ENCODE measurements at places on chromosomes 11 and 22.

DNA sequence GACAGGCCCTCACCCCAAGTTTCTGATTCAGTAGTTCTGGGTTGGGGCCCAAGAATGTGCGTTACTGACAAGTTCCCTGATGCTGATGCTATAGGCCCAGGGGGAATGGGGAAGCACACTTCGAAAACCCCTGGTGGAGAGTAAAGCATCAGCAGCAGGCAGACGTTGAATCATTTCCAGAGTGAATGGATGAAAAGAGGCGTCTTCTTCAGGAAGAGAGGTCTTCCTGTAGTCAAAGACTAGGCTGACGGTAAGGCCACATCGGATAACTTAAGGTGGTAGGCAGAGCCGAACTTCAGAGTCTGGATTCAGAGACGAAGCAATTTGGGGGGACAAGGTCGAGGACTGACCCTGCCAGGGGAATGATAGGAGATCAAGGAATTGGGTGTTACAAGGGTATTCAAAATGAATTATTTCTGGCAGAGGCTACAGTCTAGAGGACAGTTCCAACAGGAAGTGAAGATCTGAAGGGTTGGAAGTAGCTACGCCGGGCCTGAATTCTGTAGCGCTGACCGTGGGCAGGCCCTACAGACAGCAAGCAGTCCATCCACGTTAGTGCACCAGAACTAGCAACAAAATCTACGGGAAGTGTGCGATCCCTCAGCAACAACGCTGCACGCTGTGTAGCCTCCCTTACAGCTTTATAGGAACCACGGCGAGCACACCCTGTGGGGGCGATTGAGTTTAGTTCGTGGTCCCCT is 862 bp upstream of the CENATAC start:
- peak; percentile 63 for DNase-seq

GRCh38 chr11:128840137-128840536 is 27.0 kb downstream of the KCNJ1 start:
- no peak for DNase-seq

DNA sequence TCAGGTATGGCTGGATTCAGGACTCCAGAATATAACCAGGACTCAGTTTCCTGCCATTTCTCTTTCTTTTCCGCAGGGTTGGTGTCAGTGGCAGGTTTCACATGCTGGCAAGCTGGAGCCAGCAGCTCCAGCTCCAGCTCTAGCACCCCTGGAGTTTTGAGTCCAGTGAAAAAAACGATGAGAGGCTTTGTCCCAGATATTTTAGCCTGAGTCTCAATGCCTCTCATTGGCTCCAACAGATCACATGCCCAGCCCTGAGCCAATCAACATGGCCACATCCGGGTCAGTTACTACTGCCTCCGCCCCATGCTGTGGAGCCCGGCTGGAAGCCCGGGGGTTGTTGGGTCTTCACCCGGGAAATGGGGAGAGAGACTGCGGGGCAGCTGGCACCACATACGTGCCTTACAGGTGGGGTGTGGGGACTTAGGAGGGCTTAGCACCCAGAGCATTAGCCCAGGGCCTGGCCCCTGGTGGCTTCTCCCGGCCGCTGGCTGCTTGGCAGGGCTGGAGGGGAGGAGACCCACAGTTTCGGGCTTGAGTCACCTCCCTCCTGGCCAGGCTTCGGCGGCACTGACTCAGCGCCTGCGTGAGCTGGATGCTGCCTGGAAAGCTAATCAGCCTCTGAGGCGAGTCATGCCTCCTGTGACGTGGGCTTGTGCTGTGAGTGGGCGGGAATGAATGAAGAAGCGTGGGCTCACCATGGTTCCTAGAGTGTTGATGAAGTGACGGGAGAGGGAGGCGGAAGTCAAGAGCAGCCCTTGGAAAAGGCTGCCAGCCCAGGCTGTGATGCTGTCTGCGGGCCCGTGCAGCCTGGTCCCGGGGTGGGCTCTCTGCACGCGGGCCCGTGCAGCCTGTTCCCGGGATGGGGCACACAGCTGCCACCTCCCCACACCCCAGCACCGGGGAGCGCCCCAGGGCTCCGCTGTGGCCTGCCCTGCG is 15.3 kb upstream of the MRTFA start:
- peak; percentile 99 for DNase-seq

DNA sequence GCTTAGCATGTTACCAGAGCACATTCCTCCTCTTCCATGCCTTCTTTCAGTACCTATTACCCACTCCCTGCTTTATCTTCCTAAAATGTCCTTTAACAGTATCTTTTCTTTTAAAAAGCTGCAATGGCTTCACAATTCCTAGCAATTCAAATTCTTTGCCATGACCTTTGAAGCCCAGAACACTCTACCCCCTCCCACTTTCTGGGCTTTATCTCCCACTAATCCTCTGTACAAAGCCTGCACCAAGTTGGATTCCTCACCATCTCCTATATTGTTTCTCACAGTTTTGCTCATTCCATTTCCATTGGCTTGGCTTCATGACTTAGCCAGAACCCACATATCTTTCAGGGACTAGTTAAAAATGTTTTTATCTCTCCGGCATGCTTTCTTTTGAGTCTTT is 80.9 kb downstream of the FAM76B start:
- no peak for DNase-seq

DNA sequence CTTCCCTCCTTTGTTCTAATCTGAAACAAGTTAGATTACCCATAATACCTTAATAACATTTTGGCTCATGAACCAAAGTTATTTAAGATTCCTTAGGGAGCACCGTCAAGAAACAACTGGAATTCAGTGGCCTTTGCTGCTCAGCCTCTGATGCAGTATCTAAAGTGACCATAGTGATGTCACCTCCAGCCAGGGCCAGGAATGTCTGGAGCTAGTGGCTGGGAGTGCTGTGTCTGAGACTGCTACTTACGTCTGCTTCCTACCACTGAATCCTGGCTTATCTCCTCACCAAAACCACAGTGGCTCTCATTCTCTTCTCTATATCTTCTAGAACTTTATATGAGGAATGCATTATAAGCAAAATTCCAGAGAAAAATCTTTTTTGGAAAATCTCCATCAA is 658.0 kb downstream of the DLG2 start:
- DNase-seq = no peak

DNA sequence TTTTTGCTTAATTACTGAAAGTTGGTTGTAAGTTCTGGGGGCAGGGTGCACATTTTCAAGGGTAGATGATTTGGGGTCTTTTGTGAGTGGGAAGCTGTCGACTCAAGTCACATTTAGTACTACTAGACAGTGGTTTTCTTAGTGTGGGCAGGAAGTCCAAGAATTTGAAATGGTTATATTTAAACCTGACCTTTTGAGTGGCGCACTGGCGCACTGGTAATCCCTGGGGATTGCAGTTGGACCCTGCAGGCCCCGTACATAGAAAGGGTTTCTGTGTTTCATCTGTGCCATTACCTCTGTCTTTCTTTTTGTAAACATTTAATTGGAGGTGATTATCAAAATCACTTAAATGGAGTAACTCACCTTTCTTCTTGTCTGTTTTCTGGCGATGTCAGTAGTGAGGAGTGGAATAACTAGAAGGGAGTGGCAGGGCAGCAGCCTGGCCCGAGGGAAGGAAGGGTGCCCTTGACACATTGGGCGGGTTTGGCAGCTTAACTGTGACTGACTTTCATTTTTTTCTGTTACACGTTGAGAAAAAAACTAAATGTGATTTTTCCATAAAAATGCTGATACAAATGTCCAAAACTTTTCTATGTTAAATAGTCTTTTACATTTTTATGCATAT is 101.8 kb upstream of the GAL start:
- DNase-seq = no peak

DNA sequence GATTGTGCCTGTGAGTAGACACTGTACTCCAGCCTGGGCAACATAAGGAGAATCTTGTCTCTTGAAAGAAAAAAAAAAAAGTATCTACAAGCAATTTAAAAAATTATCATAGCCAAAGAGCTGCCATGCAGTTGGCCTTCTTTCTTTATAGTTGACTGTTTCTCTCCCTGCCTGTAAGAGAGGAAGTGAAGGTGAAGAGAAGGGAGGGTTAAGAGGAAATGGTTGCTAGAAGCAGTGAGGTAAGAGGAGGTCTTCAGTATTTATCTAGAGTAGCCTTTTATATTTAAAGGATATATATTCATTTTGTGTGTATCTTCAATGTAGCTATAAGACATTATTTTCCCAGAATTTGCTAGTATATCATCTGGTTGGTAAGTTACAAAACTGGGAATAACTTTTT is 217.9 kb downstream of the TMEM135 start:
- DNase-seq = no peak

GRCh38 chr11:74288161-74288560 is 23.3 kb downstream of the P4HA3 start:
- peak; percentile 47 for DNase-seq

DNA sequence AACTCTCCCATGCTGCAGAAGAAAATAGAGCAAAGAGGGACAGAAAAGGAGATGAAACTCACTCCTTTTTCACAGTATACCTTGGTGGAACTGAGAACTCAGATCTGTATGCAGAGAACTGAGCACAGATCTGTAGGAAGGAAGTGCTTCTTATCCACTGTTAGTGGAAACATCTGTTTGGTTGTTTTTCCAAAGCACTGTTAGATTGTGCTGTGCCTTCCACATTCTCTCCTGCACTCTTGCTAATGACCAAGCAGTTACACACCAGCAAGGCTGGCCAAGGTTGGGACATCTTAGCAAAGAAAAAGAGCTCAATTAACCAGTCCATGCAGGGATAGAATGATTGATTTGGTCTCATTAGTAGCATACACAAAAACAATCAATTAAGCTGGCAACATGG is 20.1 kb upstream of the SIK2 start:
- no peak for DNase-seq

DNA sequence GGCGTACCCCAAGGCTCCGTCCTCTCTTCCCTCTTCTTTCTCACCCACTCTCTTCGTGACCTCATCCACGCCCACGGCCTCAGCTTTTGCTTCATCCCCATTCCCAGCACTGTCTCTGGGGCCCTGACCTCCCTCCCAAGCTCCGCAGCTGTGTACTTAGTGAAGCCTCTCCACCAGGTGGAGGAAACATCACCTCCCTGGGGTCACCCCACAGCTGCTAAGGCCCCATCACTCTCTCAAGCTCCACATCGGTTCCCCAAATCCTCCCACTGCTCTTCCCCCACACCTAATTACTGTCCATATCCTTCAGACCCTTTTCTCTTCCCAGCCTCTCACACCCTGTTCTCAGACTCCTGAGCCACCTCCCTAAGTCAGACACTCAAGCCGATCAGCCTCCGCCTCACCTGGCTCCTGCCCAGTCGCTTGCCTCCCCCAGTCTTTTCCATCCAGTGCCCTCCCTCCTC is 7.9 kb upstream of the SYT7 start:
- peak; percentile 58 for DNase-seq

DNA sequence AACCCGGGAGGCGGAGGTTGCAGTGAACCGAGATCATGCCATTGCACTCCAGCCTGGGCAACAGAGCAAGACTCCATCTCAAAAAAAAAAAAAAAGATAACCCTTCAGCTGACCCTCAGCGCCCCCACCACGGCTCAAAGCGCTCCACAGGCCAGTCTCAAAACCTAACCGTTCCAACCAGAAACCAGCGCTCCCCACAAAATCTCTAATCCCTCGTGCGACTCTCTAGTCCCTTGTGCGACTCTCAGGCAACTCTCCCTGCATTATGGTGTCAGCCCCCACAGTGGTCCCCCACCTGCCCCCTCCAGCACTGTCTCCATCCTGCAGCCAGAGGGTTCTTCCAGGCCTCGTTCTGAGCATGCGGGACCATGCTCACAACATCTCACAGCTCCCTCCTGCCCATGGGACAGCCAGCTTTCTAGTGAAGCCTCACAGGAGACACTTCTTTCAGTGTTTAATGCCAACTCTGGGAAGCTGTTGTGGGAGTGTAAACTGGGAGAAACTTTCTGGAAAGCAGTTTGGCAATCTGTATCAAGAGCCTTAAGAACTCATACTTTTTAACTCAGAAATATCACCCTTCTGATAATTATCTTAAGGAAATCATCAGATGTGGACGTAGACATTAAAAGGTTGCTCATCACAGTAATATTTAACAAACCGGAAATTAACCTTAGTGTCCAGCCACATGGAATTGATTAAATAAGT is 4.2 kb upstream of the RASGRP2 start:
- DNase-seq = no peak

GRCh38 chr11:132559331-132560036 is 972.8 kb downstream of the OPCML start:
- DNase-seq = no peak

- peak; percentile 65 for DNase-seq
Measured at GRCh38 chr22:30277547-30278344, 11.1 kb upstream of the OSM start.

- DNase-seq = no peak
Measured at GRCh38 chr11:5550440-5551095, 2.2 kb upstream of the OR52H1 start.

GRCh38 chr22:32754413-32755041 is 47.0 kb upstream of the TIMP3 start:
- DNase-seq = peak; percentile 57

- DNase-seq = peak; percentile 55
Measured at GRCh38 chr11:120229451-120230424, 10.2 kb upstream of the POU2F3 start.

- no peak for DNase-seq
Measured at GRCh38 chr11:129709801-129710398, 105.7 kb upstream of the TMEM45B start.

DNA sequence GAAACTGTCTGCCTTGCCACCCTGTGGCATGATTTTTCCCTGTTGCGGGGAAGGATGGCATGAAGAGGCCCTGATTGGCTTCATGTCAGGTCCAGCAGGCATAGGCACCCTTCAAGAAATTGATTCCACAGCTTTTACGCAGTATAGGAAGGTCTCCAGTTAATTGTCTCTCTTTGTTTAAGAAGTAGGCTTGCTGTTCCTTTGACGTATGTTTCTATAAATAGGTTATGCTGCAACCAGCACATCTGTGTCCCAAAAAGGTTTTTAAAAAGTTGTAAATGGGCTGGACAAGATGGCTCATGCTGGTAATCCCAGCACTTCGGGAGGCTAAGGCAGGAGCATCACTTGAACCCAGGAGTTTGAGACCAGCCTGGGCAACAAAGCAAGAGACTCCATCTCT is 62.6 kb downstream of the CD6 start:
- no peak for DNase-seq

GRCh38 chr11:15446929-15447328 is 332.2 kb downstream of the INSC start:
- DNase-seq = no peak

DNA sequence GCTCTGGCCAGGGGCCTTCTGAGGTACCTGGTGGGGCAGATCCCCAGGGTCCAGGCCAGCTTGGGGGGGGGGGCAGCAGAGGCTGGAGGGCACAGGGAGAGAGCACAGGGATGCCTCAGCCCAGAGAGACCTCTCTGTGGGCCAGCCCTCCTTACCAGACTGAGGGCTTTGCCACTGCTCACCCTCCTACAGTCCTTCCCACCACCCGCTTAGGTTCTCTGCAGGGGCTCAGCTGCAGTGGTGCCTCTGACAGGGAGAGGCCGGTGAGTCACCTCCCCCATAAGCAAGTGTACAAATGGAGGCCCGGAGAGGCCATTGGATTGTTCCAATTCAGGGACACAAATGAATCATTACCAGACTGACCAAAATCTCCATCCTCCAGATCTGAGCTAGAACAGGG is 68.1 kb upstream of the LMO1 start:
- DNase-seq = peak; percentile 26
